Hepatocyte (in vitro differentiated cells): ENCODE measurements at places on chromosomes 11 and 22. TPM values are rescaled to one million over a fixed set of nuclear protein-coding genes. Genes with fewer than 3 reads are reported as not detected.

GRCh38 chr11:206526-207207 lies 532 bp downstream of the BET1L start:
- peak; percentile 54 for DNase-seq

DNA sequence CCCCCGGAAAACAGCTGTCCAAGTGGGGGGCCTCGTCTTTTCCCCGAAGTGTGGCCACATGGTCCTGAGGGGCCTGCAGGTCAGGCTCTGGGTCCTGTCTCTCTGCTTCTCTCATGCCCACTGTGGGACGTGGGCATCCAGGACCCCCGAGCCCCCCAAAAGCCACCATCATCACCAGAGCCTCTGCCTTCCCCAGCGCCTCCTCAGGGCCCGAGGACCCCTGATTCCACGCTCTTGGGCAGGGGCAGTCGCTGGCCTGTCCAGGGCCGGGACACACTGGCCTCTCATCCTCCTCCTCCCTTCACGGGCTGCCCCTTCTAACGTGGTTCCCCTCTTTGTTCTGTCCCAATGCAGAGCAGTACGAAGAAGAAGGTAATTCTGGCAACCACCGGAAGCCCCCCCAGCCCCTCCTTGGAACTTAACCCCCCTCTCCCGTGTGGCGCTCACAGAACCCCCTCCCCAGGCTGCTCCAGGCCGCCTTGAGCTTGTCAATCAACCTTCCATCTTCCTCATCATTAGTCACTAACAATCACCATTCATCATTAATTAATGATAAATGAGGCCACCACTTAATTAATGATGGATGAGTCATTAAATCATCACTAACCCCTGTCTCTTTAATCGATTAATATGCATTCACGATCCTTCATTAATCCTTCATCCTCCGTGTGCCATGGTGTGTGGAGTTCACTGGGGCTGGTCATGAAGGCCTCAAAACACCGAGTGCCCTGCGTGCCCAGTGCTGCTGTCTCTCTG lies 3.9 kb downstream of the TNNT3 start:
- no peak for DNase-seq

DNA sequence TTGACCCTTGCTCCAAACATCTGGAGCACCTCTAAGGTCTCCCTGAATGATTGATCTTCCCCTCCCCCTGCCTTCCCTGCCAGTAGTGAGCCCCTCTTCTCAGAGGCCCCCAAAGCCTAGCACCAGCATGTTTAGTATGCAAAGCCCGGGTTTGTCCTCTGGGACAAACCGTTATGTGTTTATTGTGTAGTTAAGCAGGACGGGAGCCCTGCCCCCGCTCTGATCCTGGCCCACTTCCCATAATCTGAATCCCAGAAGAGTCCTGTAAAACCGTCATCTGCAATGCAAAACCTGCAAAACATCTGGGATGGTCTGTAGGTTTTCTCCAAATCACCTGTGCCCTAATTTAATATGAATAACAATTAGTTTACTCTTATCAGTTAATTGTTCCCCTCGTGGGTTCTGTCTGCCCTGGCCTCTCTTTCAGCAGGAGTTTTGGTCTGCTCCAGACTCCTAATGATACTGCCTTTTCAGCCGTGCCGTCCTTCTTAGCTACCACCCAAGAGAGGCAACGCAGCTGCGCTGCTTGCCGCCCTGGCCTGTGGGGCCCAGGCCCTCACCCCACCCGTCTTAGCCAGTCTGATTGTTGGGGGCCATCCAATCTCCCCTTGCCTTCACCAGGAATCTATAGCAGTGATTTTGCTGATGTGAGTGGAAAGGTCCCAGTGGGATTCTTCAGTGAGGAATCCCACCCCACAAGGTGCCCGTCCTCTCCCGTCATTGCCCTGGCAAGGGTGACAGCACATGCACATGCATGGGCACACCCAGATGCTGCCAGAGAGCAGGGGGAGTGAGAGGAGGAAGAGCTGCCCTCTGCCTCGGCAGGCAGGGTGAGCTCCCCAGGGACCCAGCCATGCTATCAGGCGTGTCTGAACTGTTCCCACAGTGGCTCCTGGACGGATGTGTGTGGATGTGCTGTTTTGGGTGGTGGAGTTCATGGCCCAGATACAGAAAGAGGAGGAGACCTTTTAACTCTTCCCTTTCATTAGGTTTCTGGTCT lies 3.0 kb upstream of the B3GAT1 start:
- DNase-seq: no peak

DNA sequence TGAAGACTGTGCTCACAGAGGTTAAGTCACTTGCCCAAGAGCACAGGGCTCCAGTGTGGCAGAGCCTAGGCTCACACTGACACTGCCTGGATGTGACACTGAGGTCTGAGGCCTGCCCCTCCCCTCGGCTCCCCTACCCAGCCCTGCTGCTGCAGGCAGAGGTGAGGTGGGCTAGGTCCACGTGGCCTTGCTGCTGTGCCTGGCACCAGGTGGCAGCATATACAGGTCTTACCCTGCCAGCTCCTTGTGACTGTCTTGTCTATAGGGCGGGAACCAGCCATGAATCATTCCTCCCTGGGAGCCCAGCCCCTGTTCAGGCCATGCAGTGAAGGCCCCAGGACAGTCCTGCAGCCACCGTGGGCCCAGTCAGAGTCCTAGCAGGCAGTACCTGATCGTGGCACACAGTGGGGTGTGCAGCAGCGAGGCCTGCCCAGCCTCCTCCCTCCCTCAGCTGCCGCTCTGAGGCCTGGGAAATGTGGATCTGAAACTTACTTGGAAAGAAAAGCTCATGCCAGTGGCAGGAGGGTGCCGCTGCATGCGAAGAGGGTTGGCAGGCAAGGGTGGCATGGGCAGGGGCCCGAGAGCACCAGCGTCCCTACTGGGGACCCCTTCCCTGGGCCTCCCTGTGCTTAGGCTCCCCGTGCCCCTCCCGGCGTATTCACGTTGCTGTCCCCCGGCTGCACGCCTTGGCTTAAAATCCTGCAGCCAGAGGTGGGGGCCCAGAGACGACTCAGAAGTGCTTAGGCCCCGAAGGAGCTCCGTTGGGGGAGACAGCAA lies 1.2 kb upstream of the CERK start:
- peak; percentile 80 for DNase-seq

- no peak for DNase-seq
Measured at GRCh38 chr11:12329797-12330196, 47.6 kb upstream of the PARVA start.

- DNase-seq: no peak
Measured at GRCh38 chr11:72179804-72180396, 12.0 kb upstream of the FOLR1 start.

- DNase-seq: peak; percentile 96
Measured at GRCh38 chr22:23786752-23787599, at the start of gene SMARCB1. Gene SMARCB1 (plus strand): TSS chr22:23786966. CDS start chr22:23787170, 204 bp downstream.

DNA sequence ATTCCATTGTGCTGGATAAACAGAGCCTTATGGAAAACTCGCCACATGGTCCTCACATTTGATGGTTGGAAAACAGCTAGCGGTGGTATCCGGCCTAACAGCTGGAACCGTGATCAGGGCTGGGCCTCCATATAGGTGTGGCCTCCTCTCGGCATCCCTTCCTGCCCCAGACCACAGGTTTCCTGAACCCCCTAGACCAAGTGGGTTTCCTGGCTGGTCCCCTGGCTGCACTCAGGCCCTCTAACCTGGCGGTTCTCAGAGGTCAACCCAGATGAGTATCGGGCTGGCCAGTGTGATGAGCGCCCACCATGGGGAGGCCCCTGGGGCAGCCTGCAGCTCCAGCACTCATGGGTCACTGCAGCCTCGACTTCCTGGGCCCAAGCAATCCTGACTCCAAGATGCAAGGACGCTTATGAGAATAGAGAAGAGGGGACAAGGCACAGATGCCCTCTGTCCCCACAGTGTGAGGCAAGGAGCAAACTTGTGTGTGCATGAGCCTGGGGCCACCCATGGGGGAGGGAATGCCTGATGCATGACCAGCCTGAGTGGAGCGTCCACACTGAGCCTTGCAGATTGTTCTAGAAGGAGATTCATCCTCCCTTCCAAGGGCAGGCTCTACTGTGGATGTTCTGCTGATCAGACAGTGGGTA lies 53.4 kb upstream of the WNT7B start:
- no peak for DNase-seq

DNA sequence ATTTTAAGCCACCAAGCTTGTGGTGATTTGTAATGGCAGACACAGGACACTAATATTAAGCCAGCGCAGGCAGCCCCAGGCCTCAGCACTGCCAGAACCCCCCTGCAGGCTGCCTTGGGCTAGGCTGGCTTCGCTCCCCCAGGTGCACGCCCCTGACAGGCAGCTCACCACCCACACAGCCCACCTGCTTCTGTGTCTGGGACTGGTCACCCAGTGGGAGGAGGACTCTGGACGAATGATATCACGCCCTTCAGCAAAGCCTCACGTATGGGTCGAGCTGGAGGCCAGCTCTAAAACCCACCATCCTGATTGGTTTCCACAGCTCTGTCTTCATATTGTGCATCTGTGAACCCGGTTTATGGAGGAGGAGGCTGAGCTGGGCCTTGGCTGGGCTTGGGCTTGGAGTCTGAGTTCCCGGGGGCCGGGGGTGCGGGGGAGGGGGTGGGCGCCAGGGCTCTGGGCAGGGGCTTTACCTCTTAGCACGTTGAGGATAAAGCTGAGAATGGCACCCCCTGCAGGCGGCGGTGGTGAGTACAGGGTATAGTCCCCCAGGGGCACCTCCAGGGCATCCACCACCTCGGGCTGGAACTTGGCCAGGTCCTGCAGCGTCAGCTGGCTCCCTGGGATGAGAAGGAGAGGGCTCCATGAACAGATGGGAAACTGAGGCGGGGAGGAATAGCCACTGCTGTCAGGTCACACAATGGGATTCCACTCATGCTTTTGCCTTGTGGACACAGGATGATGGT lies 13.8 kb downstream of the GGT5 start:
- DNase-seq: peak; percentile 40

The DNAJB7 gene
- not detected in 2 replicates for total RNA-seq

The WT1 gene
- 0.24 and 0.47 TPM in 2 replicates for total RNA-seq

The IFITM10 gene
- total RNA-seq: 1.1 and 1.4 TPM in 2 replicates

The PGA5 gene
- total RNA-seq: 0.77 and 1.5 TPM in 2 replicates
